ENCODE measurements at places on chromosomes 11 and 22.
A peak's percentile ranks its signal among the peaks of the same experiment; 100 is the strongest.

GRCh38 chr11:104907521-104908185, 9.4 kb upstream of the CASP12 start:
- no peak for DNase-seq

DNA sequence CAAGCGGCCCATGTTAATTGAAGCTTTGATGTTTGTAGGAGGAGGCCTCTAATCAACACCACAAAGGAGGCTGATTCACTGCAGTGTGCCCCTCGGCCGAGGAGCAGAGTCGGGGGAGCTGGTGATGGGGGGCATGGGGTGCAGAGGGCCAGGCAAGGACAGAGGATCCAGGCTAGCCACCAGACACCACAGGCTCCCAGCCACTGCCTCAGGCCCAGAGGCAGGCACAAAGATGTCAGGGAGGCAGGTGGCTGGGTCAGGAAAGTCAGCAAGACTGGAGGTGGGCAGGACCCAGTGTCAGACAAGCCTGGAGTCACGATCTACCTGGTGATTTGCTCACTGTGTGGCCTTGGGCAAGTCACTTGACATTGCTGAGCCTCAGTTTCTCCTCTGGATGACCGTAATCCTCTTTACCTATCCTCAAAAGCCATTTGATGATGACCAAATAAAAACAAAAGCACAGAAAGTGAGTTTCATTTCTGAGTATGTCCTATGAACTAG, 121.0 kb downstream of the BUD13 start:
- no peak for DNase-seq

- no peak for DNase-seq
Measured at GRCh38 chr11:124415356-124415923, 9.2 kb downstream of the OR8B4 start.

DNA sequence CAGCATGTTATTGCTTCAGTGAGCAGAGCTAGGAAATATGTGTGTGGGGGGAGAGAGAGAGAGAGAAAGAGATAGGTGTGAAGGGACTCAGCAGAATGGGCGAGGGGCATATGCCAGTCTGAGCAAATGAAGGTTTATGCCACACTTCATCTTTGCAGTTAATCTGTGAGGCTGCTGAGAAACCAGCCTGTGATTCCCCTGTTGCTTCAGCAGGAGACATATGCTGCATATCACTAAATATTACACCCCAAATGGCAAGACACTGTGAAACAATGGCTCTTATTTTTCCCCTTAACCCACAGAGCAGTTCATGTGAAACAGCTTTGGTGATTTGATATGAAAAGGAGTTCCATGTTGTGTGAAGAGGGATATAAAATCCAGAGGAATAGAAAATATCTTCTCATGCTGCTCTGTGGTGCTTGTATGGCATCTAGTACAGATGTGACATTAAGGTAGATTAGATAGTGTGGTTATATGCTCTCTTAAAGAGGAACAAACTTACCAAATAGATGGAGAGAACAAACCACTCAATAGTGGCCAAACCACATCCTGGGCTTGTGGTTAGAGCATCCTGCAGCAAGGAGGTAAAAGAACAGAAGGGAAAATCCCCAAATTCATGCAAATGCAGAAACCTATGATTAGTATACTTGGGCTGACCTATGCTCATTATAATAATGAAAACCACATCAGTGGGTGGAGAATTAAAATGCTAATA, 864.2 kb downstream of the FAM181B start:
- peak; percentile 40 for DNase-seq

- DNase-seq, result no peak
Measured at GRCh38 chr11:111691176-111691575, 75.0 kb downstream of the PPP2R1B start.

GRCh38 chr22:37115032-37115431, 5.5 kb upstream of the TMPRSS6 start:
- no peak for DNase-seq

DNA sequence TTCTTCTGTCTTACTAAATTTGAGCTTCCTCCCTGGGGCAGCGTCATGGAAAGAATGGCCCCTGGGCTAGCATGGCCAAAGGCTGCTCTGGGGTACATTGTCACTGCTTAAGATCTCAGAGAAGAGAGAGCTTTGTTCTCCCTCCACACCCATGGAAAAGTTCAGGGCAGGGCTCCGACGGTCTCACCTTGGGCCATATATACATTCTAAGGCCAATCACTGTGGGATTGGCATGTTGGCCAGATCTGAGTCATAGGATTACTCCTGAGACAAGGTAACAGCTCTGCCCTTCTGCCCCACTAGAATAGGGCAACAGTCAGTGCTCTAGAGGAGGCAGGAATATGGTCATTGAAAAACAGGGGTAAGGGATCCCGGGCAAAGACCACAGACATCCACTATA, 56.2 kb downstream of the BUD13 start:
- no peak for DNase-seq

GRCh38 chr11:103863497-103863896, 172.9 kb upstream of the DDI1 start:
- no peak for DNase-seq
